ENCODE measurements at places on chromosomes 2 and 18.

DNA sequence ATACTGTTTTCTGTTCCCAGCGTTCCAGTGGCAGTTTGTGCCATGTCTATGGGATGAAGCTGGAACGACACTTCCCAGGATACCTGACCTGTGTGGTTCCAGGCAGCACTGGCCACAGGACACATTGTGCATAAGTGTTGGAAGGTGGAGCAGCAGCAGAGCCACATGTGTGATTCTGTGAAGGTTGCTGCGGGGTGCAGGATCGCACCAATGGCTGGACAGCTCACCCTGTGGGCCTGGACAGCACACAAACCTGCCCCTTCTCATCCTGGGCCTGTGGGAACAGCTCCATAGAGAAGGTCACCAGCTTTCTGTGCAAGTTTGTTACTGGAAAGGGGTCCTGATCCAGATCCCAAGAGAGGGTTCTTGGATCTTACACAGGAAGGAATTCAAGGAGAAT is 252.2 kb upstream of the RAB6C start:
- DNase-seq = no peak

GRCh38 chr2:176876493-176877103 is 336.0 kb upstream of the HNRNPA3 start:
- DNase-seq = no peak

GRCh38 chr2:62550461-62550860 is 44.5 kb upstream of the TMEM17 start:
- DNase-seq = no peak

GRCh38 chr2:76128622-76129021 is 417.9 kb upstream of the GCFC2 start:
- no peak for DNase-seq

DNA sequence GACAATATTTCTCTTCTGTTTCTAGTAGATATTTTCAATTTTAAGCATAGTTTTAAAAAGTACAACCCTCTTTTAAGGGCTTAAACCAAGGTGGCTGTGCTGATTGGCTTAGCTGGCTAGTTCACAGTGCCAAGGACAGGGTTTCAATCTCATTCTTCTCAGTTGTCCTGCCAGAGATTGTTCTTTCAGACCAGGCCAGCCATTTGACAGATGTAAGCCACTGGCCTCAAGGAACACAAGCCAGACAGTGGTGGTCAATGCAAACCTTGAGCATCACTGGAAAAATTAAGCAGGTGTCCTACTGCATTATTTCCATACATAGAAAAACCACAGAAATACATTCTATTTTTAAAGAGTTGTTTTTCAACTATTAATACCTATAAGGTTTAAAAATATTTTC is 5.9 kb downstream of the RNF103 start:
- DNase-seq = no peak

- peak; percentile 40 for DNase-seq
Measured at GRCh38 chr2:182866461-182867406, at the start of gene FRZB. Gene FRZB (minus strand): TSS chr2:182866637. CDS start chr2:182866552, 85 bp downstream.

- no peak for DNase-seq
Measured at GRCh38 chr2:228917220-228917619, 353.9 kb downstream of the PID1 start.

- DNase-seq = no peak
Measured at GRCh38 chr2:29786361-29786760, 135.0 kb downstream of the ALK start.

DNA sequence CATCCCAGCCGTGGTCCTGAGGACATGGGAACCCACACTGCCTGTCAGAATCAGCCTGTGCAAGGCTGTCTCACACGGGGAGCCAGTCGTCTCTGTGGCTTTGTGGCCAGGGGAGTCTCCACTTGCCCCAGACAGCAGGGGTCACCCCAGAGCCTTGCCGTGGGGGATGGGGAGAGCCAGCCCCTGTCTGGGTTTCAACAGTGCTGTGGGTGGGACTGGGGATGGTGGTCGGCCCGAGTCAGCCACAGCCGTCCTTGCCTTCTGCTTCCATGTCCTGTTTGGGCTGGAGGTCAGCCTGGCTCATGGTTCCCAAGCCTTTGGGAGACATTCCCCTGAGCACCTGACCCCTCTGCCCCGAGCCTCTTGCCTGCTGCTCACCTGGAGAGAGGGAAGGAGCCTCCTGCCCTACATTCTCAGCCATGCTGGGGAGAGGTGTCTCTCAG is 19.6 kb downstream of the GPR35 start:
- no peak for DNase-seq

DNA sequence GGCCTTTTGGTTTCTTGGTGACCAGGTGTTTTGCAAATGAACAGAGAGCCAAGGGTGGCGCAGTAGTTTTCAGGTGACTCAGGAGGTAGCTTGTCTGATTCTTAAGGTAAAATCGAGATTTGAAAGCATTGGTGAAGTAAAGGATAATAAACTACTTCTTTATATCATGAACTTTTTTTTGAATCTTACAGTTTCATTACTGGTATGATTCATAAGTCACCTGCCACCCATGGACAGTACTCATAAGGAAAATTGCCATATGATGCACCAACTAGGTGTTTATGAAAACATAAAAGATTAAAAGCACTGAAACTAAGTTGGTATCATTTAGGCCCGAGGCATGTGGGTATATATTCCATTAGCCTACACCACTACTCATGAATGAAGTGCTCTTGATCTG is 84.1 kb upstream of the MGAT5 start:
- no peak for DNase-seq

- DNase-seq = peak; percentile 96
Measured at GRCh38 chr2:160920791-160921303, 239.4 kb upstream of the TANK start.

DNA sequence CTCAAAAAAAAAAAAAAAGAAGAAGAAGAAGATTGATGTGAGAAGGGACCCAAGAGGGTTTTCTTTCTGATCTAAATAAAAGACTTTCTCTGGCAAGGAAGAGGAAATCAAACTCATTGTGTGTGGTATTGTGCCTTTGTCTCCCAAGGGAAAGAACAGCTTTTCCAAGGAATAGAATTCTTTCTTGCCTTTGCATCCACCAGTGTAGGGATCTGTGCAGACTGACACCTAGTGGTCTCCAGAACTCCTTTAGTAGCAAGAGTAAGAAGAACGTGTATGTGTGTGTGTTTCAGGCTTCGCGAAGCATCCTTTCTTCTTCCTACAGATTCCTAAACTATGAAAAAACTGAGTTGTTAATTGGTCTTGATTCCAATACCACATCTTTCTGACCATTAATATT is 33.5 kb upstream of the CRIM1 start:
- DNase-seq = peak; percentile 29

DNA sequence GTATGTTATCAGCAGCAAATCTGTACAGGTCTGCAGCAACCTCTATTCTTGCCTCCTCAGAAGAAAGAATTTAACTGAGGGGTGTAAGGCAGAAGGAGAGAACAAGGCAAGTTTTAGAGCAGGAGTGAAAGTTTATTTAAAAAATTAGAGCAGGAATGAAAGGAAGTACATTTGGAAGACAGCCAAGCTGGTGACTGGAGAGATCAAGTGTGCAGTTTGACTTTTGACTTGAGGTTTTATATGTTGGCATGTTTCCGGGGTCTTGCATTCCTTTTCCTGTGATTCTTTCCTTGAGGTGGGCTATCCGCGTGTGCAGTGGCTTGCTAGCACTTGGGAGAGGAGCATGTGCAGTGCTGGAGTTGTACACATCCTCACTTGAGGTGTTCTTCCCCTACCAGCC is 16.5 kb upstream of the CERS6 start:
- DNase-seq = peak; percentile 34

- DNase-seq = no peak
Measured at GRCh38 chr2:39218391-39218790, 25.4 kb downstream of the CDKL4 start.

DNA sequence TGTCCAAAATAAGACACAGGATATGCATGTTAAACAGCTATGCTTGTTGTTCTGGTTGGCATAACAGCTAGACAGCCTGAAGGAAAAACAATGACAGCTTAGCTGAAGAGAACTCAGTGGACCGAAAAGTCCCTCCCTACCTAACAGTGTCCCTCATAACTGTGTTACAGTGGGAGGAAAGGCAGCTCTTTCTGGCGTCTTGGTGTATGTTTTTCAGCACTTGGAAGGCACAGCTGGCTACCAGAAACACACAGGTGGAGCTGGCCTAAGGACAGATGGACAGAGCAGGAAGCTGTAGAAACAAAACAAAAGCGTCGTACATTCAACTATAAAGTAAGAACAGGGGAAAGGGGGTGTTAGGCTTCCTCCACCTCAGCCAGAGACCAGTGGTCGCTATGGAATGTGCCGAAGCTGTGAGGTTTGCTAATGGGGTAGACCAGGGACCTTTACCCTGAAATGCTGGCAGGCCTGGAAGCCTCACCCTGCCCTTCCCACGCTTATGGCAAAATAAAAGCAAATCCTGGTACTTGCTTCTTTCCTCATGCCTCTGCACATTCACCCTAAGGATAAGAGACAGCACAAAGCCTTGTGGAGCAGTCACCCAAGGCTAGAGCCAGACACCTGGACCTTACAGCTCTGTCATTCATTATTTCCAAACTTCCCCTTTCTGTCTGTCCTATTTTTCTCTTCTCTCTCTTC is 103.5 kb upstream of the TRIB2 start:
- no peak for DNase-seq

DNA sequence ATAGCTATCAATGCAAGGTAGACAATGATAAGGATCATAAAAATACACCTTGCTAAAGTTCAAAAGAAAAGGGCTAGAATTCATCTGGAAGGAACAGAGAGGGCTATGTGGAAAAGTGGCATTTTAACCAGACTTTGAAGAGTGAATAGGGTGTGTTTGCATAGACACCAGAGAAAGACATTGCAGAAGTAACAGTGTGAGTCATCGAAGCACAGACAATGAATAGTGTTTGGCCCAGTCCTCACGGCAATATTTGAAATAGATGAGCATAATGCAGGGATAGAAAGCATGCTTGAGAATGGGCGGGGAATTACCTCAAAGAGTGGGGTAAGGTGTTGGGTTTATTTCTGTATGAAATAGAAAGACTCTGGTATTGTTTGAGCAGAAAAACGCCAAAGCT is 24.2 kb downstream of the MYT1L start:
- no peak for DNase-seq

GRCh38 chr2:24850944-24851343 is 57.7 kb downstream of the CENPO start:
- no peak for DNase-seq

GRCh38 chr2:55025082-55025481 is 25.2 kb downstream of the RTN4 start:
- DNase-seq = no peak

GRCh38 chr18:75248426-75249174 is 38.0 kb downstream of the TSHZ1 start:
- DNase-seq = no peak

GRCh38 chr18:10488017-10488416 is 33.6 kb downstream of the APCDD1 start:
- DNase-seq = peak; percentile 62

GRCh38 chr2:44680983-44681531 is 260.4 kb upstream of the SIX3 start:
- DNase-seq = no peak

DNA sequence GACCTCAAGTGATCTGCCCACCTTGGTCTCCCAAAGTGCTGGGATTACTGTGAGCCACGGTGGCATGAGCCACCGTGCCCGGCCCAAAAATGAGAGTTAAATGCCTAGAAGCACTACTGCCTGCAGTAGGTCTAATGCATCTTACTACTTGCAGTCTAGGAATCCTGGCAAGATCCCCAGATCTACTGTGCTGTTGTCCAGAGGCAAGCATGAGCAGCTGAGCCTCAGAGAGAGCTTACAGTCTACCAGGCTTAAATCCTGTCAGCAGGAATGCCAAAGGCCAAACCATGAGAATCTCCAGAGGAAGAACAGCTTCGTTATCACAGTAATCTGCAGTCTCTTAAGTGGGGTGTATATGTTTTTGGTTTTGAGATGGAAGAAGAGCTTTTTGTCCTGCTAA is 54.4 kb downstream of the XRCC5 start:
- peak; percentile 13 for DNase-seq

- DNase-seq = no peak
Measured at GRCh38 chr2:196924051-196924450, 2.5 kb downstream of the PGAP1 start.

- DNase-seq = no peak
Measured at GRCh38 chr18:79493801-79494211, 98.1 kb downstream of the NFATC1 start.

GRCh38 chr2:63064197-63064596 is 13.6 kb downstream of the OTX1 start:
- DNase-seq = no peak

DNA sequence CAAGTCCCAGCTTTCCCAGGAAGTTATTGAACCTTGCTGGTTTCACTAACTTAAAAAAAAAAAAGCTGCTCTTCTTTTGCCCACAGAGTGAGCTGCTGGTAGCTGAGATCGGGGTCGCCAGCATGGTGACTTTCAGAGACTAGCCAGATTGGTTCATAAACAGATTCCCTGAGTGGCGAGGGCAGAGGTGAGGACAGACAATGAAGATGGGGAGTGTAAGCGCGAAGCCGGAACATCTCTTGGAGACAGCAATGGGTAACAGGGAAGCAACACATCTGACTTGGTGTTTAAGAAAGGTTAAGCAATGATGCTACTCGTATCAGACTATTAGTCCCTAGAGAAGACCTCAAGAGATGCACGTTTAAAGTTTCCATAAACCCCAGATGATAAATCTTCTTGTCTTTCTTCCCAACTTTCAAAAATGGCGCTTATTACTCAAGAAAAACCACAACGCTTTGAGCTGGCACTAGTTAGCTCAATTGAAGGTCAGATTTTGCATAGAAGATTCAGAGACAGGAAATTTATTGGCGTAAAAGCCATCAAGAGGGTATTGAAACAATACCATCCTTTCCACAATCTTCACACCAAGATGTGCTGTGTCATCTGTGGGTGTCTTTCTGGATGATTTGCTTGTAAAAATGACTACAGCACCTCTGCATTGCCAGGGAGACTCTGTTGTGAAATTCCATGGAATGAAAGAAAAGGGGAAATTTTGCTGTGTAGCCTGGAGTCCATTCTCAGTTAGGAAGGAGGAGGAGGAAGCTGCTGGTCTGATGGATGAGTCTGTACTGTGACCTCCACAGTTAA is 193.1 kb upstream of the CXCR4 start:
- no peak for DNase-seq

DNA sequence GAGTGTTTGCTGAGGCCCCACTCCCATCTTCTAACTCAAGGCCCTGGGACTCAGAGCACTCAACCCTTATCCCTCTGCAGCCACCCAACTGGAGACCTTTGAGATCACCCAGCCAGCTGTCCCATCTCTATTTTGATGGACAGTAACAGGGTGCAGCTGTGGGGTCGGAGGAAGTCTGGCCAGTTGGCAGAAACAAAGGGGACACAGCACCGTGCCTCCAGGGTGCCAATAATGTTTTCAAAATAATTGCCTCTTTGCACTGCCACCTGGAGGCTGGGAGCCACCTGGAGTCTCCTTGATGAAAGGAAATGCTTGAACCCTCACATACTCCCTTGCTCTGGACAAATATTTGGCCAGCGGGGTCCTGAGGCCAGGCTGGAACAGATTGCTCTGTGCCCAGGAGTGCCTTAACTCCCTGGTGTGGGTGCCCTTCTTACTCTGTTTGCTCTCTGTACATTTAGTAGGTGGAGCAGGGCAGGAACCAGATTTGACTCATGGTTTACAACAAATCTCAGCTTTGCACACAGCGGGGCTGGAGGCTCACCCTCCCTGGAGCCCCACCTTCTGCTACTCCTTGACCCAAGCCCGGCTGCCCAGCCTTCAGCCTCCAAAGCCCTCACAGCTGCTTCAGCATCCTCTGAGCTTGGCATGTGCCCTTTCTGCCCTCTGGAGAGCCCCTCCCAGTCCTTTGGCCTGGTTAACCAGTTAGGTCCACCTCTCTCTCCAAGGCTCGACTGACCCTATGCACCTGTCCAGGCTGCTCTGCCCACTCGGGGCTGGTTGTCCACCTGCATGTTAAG is 17.2 kb downstream of the MAL start:
- no peak for DNase-seq

- peak; percentile 4 for DNase-seq
Measured at GRCh38 chr2:138997856-138998517, 217.8 kb upstream of the NXPH2 start.
